ENCODE measurements at places on chromosomes 3 and 15. TPM values are rescaled to one million over a fixed set of nuclear protein-coding genes. Genes with fewer than 3 reads are reported as not detected.
A peak's percentile ranks its signal among the peaks of the same experiment; 100 is the strongest.

- H3K27me3 ChIP-seq: no peaks in the 10 kb centered on the region
- no peak for DNase-seq
- no peak overlapping the region for H3K27ac ChIP-seq
- H3K36me3 ChIP-seq: peaks cover 15% of the 10 kb centered on the region
- H3K4me3 ChIP-seq: no peak overlapping the region
- peaks cover 4% of the 10 kb centered on the region for H3K4me1 ChIP-seq
Measured at GRCh38 chr15:78930577-78931388, 14.1 kb downstream of the CTSH start.

DNA sequence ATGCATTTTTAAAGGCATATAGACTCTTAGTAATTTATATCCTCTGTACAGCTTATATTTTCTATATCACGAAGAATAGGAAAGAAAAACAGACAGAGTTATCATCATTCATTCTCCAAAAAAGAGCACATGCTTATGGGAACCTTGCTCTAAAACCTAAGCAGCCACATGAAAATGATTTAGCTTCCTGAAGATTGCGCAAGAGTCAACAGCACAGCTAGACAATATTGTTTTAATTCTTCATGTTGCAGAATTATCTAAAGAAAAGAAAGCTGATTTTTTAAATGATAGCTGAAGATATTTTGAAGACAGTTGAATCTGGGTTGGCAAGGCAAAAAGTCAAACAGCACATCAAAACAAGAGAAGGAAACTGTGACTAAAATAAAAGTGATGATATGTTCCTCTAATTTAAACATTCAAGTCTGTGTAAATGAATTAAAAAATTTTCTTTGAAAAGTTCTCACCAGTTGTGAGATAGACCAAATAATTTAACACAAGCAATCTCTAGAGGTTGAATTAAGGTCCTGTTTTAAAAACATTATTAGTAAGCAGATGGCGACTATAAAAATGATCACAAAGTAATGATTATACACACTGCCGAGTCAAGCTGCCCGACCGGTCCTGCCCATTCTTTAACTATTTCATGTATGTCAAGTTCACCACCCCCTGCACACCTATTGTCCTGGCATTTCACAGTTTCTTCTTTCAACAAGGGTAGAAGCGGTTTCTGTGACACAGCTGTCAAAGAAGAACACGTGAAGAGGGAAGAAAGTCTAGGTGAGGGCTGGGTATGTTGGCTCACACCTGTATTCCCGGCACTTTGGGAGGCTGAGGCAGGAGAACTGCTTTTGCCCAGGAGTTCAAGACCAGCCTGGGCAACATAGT lies 74.2 kb upstream of the BHLHE40 start:
- H3K27ac ChIP-seq: peak overlapping the region; percentile 94
- no peaks in the 10 kb centered on the region for H3K27me3 ChIP-seq
- no peak for DNase-seq
- peaks cover 90% of the 10 kb centered on the region for H3K4me1 ChIP-seq
- H3K36me3 ChIP-seq: peaks cover 15% of the 10 kb centered on the region
- H3K4me3 ChIP-seq: peak overlapping the region; percentile 64

BHLHE40 gene
- total RNA-seq: 458 TPM

ITIH1 gene
- total RNA-seq: not detected

DNA sequence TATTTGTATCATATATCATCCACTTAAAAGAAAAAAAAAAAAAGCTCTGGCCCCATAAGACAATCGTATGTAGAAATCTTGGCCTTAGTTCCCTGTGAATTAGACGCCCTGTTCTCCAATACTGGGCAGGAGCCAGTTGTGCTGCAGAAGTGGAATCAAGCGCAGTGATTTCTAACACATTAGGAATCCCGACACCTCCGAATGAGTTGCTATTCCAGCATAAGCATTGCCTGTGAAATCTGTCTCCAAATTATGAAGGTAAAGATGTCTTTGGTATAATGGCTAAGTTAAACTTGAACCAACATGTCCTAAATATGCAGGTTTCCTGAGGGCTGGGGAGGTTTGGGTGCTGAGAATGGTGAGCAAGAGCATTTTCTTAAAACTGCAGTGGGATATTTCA lies 199.4 kb upstream of the ARRDC4 start:
- H3K4me3 ChIP-seq: no peak overlapping the region
- no peaks in the 10 kb centered on the region for H3K4me1 ChIP-seq
- no peaks in the 10 kb centered on the region for H3K36me3 ChIP-seq
- H3K27me3 ChIP-seq: no peaks in the 10 kb centered on the region

- no peak overlapping the region for H3K4me3 ChIP-seq
- peaks cover 2% of the 10 kb centered on the region for H3K36me3 ChIP-seq
Measured at GRCh38 chr3:43497422-43497821, 124.4 kb downstream of the ANO10 start.

- peaks cover 2% of the 10 kb centered on the region for H3K36me3 ChIP-seq
- no peak overlapping the region for H3K27ac ChIP-seq
- DNase-seq: no peak
- peaks cover 25% of the 10 kb centered on the region for H3K4me1 ChIP-seq
- H3K4me3 ChIP-seq: no peak overlapping the region
- peaks cover 47% of the 10 kb centered on the region for H3K27me3 ChIP-seq
Measured at GRCh38 chr15:63382966-63383710, 1.5 kb upstream of the CA12 start.

All from activated T-helper 1 cell treated with anti-CD3 and anti-CD28 coated beads, Interleukin-12 subunit alpha, Interleukin-12 subunit beta, Interleukin-2, Interleukin-4 antibody, amounts not matched to agents 30 ng/mL and 10 ng/mL and 1 ng/mL, durations not matched to agents 14 hours and 24 hours and 36 hours (primary cell).